ENCODE measurements at places on chromosomes 3 and 15. TPM values are rescaled to one million over a fixed set of nuclear protein-coding genes. Genes with fewer than 3 reads are reported as not detected.

DNA sequence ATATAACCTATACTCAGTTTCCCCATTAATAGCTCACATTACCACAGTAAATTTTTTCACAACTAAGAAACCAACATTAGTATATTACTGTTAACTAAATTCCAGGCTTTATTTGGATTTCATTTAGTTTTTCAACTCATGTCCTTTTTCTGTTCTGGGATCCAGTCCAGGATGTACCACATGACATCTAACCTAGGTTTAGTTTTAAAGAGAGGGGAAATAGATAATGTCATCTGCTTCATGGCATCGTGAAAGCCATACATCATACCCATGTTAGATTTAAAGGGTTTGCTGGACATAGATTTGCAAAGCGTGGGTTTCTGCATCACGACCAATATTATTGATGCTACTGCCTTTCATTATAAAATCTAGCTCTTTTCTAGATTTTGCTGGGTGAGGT is 33.2 kb upstream of the RPP14 start:
- no peak overlapping the region for H3K27ac ChIP-seq
- H3K36me3 ChIP-seq: peaks cover 32% of the 10 kb centered on the region
- no peaks in the 10 kb centered on the region for H3K27me3 ChIP-seq
- no peak for DNase-seq
- no peaks in the 10 kb centered on the region for H3K4me1 ChIP-seq

DNA sequence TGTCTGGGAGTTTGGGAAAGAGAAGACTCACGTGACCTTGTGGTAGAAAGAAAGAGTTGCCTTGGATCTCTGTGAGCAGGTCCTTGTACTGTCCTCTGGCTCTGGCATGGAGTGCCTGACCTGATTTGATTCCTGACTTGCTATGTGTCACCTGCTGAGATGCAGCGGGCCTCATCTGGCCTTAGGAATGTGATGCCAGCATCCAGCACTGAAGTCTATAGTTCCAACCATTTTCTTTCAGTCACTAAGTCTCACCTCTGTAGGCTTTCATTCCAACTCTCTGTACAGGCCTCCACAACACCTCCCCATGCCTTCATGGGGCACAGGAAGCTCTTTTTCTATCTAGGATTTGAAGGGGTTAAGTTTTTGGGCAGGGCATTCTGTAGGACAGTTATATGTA is 12.1 kb upstream of the OXSR1 start:
- DNase-seq: no peak
- no peak overlapping the region for H3K4me3 ChIP-seq
- no peaks in the 10 kb centered on the region for H3K27me3 ChIP-seq
- H3K4me1 ChIP-seq: peaks cover 14% of the 10 kb centered on the region
- H3K27ac ChIP-seq: no peak overlapping the region

DNA sequence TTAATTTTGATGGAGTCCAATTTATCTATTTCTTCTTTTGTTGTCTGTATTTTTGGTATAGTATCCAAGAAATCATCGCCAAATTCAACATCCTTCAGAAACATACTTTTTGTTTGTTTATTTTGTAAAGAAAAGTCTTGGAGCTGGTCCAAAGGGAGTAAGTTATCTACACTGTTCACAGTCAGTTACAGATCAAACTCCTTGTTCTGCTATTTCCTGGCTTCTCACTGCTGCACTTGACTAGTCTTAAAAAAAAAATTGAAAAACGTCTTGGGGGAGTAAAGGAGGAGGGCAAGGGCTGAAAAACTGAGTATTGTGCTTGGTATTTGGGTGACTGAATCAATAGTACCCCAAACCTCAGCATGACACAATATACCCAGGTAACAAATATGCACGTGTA is 105.6 kb downstream of the NFKBIZ start:
- no peaks in the 10 kb centered on the region for H3K27me3 ChIP-seq
- H3K4me3 ChIP-seq: no peak overlapping the region
- H3K4me1 ChIP-seq: peaks cover 3% of the 10 kb centered on the region
- DNase-seq: no peak
- H3K36me3 ChIP-seq: no peaks in the 10 kb centered on the region

DNA sequence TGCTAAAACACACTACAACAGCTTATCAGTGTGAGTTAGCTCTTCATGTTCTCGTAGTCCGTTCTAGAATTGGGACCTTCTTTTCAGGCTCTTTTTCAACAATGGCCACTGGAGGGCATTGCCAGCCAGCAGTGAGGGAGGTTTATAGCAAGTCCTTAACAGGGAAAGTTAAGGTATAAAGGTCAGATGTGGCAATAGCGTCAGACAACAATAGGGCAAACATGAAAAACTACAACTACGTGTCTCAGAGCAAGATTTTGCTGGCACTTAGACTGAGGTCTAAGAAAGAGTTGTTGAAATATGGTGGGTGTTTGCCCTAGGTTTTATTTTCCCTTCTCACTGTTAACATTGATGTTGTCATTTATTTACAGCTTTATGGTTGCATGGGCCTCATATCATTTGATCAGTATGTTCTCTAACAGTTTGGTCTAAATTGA is 161.4 kb downstream of the GMNC start:
- no peaks in the 10 kb centered on the region for H3K4me1 ChIP-seq
- no peaks in the 10 kb centered on the region for H3K36me3 ChIP-seq
- no peak for DNase-seq
- no peak overlapping the region for H3K27ac ChIP-seq
- no peak overlapping the region for H3K4me3 ChIP-seq
- H3K27me3 ChIP-seq: no peaks in the 10 kb centered on the region

DNA sequence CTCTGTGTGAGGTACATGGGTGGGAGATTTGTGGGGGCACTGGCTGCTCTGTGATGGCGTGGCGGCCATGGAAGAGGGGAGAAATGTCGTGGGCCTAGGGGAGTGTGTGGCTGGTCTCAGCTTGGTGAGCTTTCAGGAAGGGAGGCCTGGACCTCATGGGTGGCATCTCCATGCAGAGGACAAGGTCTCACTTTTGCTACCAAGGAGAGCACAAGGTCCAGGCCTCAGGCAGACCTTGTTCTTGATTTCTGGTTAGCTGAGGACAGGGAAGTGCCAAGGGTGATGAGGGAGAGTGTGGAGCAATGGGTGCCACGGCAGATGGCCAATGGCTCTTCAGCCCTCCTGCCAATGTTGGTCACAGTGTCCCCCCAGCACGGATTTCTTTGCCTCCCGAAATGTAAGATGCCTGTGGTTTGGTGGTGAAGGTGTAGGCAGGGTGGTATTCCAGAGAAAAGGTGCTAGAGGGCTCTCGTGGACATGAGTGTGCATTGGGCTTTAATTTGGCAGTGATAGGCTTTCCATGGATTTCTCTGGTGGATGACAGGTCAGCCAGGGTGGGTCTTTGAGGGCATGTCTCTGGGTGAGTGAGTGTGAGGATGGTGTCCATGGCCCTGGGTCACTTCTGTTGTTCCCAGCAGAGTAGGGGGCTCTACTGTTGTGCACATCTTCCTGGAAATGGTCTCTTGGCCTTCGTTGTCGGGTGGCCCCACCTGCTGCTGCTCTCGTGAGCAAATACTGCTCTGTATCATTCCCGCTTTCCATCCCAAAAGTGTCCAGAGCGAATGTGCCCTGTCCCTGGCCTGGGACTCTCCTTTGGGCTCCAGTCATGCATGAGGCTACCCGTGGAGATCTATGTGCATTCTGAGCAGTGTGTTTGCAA is 108.0 kb downstream of the SNRPN start:
- no peak overlapping the region for H3K27ac ChIP-seq
- DNase-seq: no peak
- no peak overlapping the region for H3K4me3 ChIP-seq
- peaks cover 3% of the 10 kb centered on the region for H3K4me1 ChIP-seq

DNA sequence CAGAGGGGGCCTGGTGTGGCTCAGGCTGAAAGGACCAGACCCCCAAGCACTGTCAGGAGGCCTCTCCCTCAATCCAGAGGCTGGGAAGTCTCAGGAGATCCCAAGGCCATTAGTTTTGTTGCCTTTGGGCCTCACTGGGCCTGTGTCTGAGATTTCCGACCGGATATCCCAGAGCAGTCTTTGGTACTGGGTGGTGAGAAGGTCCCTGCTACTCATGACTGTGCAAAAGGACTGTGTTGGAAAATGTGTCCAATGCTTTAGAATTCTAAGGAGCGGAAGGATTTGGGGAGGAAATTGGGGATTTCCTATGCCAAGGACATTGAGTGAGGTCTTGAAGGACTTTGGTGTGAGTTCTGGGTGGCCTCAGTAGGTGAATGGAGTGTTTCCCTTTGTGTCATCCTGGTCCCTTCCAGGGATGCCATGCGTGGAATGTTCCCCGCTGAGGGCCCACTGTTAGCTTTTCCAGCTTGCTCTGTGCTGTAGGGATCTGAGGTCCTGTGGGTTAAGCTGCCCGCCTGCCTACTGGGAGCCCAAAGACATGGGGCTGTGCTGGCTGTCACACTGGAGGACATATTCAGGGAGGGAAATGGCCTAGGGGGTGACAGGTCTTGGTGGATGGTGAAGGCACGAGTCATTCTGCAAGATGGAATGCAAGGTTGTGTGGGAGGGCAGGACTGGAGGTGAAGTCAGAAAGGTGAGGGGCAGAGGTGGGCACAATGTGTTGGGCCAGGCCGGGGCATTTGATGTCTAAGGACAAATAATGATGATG is 16.4 kb downstream of the SMAD6 start:
- peaks cover 8% of the 10 kb centered on the region for H3K4me1 ChIP-seq
- H3K27me3 ChIP-seq: peaks cover 3% of the 10 kb centered on the region
- no peak overlapping the region for H3K27ac ChIP-seq
- no peak for DNase-seq
- no peak overlapping the region for H3K4me3 ChIP-seq
- H3K36me3 ChIP-seq: no peaks in the 10 kb centered on the region

DNA sequence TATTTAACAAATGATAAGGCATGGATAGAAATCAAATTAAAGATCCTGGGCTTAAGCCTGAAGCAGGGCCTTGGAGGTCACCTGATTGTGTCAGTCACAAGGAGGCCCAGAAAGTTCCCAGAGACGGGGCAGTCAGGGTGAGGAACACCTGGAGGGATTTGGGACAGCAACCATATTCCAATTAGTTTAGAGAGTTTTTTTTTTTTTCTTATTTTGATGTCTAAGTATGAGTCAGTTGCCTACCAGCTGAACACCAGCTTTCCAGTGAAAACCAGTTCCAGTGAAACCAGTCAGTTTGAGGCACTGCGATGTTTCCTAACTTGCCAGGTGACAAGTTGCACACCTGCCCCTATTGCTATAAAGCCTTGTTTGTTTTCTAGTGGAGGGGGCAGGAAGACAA is 350.7 kb upstream of the AZI2 start:
- no peak overlapping the region for H3K4me3 ChIP-seq
- no peak for DNase-seq
- H3K27me3 ChIP-seq: peaks cover under 1% of the 10 kb centered on the region
- no peaks in the 10 kb centered on the region for H3K4me1 ChIP-seq
- H3K36me3 ChIP-seq: no peaks in the 10 kb centered on the region

DNA sequence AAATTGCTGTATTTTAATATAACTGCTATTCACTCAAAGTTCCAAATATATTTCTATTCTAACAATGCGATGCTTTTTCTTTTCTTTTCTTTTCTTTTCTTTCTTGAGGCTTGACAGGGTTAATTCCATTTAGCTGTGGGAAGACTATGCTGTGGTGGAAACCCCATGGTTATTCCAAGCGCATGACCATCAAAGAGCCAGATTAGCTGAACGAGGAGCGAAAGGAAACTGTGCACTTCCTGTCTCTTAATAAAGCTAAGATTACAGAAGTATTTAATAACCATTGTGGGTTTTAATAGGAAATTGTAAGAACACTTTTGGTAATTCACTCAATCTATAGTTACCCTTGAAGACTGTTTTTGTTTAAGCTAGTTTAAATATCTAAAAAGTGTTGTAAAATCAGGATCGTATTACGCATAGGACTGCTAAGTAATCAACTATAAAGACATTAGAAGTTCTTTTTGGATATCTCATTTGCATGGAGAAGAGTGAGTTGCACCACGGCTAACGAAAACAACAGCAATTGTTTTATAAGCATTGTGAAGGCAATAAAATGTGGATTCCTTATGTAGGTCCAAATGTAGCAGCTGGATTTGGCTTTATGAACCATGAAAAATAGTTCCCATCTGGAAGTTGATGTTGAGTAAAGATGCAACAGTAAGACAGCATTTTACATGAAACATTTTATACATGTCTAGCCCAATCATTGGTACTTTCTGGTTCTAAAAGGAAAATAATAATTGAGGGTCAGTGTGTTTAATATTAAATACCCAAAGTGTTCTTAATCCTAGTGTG is 105.4 kb downstream of the ZIC1 start:
- no peak for DNase-seq
- no peaks in the 10 kb centered on the region for H3K4me1 ChIP-seq
- no peak overlapping the region for H3K4me3 ChIP-seq
- H3K36me3 ChIP-seq: no peaks in the 10 kb centered on the region
- no peaks in the 10 kb centered on the region for H3K27me3 ChIP-seq

DNA sequence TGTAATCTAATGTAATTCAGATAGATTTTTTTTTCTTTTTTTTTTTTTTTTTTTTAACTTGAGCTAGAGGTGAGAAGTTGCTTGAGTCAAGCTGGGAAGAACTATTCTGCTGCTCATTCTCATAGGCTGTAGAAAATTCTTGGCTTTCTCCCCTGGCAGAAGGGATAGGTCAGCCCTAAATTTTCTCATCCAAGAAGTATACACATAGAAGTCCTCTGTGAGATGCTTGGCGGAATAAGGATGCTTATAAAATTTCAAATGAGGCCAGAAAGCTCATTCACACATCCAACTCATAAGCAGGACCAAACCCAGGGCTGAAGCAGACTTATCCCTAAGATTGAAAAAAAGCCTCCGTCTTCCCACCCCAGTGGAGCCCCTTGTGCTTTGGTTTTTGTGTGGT is 572.5 kb downstream of the SQOR start:
- H3K4me3 ChIP-seq: no peak overlapping the region
- no peaks in the 10 kb centered on the region for H3K36me3 ChIP-seq
- no peaks in the 10 kb centered on the region for H3K4me1 ChIP-seq
- no peaks in the 10 kb centered on the region for H3K27me3 ChIP-seq
- DNase-seq: no peak

DNA sequence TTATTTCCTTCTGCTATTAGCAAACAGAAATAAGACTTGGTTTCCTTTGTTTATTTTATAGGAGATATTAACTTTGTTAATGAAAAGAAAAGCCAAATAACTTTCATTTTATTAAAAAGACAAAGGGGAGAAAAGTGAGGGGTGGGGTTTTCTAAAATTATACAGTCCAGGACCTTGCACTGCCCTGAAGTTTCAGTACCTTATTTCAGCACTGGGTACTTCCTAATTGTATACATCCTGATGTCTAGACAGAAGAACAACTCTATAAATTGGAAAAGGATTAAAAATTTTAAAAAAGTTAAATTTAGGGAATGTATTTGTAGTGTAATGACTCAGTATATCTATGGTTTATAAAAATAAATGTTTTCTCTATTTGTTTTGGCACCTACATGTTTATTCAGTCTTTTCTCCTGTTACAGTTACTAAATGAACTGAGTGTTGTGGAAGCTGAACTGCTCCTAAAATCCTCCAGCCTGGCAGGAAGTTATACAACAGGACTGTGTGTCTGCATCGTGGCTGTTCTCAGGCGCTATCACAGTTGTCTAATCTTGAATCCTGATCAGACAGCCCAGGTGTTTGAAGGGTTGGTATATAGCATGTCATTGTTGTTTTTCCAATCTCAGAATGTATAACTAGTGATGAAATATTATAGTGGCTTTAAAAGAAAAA is 27.6 kb upstream of the P2RY13 start:
- no peaks in the 10 kb centered on the region for H3K36me3 ChIP-seq
- H3K27me3 ChIP-seq: peaks cover under 1% of the 10 kb centered on the region
- H3K4me3 ChIP-seq: no peak overlapping the region
- DNase-seq: no peak
- no peaks in the 10 kb centered on the region for H3K4me1 ChIP-seq

The FGF7 gene
- not detected for polyA plus RNA-seq

The SAXO2 gene
- 2.3 TPM for polyA plus RNA-seq

Measured in immature natural killer cell (primary cell).